GM04504 (cell line): ENCODE measurements at places on chromosomes 4 and X.

DNA sequence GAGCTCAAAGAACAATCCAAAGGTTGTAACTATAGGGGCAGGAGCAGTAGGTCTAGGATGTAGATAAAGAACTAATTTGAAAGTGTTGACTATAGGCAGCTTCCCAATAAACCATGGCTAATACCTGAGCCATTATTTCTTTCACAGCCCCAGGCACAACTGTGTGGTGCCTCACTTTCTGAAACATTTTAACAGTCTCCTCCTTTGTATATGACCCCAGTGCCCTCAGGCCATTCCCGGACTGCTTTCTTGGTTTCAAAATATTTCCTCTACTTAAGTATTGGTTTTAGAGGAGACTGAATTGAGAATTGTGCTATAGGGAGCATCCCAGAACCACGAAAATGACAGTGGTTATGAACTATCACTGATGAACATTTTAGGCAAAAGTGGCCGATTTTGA, 728.7 kb downstream of the IL1RAPL1 start:
- DNase-seq, result no peak

GRCh38 chr4:119300101-119300978, 21.6 kb downstream of the FABP2 start:
- peak; percentile 79 for DNase-seq

DNA sequence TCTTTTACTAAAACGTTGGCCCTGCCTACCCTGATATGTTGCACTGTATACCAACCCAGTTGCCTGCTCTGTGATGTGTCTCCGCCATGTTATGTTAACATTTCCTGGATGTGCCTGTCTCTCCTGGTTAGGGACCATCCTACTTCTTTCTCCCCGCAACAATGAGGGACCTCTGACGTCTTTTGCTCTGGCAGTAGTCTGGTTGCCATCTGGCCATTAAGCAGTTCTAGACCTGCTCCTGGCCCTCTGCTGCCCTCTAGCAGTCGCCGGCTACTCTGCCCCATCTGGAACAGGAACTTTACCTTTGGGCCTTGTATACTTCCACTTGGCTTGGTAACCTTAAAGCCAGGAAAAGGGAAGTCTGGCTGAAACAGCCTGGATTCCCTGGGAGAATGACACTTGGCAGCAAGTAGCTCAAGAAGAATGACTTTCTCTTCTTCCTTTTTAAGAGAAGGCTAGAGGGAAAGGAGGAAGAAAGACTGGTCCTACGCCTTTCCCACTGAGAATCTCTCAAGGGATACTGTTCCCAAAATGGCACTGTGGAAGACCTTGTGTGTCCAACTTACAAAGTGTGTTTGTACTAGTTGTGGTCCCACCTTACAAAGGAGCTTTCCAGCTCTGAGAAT, 63.5 kb downstream of the GPC3 start:
- DNase-seq, result peak; percentile 0

DNA sequence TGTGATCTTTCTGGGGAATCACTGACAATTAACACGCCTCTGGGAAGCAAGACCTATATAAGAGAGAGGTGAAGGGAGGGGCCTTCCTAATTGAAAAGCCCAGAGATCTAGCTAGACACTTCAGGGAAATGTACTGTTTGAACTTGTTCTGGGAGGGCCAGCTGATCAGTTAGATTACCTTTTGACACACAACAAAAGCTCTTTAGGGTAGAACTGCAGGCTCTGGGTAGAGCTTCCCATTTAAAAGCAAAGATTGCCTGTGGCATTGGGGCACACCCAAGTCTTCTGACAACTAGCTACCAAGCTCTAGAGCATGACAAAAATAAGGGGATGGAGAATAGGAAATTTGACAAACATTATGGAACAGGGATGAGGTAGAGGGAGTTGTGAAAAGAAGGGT, 26.3 kb downstream of the AREG start:
- DNase-seq, result no peak

DNA sequence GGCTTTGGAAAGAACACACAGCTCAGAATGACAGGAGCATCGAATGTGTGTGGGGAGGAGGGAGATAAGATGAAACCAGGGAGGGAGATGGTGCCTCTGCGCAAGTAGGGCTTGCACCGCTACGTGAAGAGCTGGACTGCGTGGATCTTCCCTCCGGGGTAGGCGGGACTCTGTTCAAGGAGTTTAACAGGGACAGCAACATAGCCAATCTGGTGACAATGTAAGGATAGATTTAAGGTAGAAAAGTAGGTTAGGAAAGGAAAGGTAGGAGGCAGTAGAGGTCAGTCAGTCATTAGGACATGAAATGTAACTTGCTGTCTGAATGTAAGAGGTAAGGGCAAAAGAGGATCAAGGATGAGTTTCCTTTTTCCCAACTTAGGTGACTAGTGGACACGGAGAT, 152.5 kb downstream of the DCTD start:
- no peak for DNase-seq

- DNase-seq, result no peak
Observed at GRCh38 chr4:174215961-174216680, 67.3 kb downstream of the FBXO8 start.

- no peak for DNase-seq
Observed at GRCh38 chr4:132527817-132528216, 621.3 kb upstream of the PCDH10 start.

GRCh38 chrX:129717892-129718291, 20.9 kb upstream of the XPNPEP2 start:
- DNase-seq, result no peak

DNA sequence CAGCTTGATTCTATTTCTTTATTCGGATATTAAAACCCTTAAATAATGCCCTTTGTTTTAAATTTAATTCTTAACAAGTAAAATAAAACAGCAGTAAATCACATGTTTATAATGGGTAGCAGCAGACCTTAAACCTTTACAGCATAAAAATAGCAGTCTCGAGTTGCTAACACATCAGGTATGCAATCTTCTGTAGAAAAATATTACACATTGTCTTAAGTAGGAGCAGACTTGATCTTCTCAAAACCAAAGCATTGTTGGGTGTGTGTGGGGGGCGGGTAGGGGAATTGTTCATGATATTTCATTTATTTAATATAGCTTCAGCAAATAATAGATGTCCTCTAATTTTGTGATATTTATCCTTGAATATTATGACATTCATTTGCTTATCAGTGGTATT, 331.4 kb downstream of the PCDH7 start:
- DNase-seq, result no peak

GRCh38 chr4:40216622-40217366, 20.0 kb downstream of the RHOH start:
- DNase-seq, result no peak

- DNase-seq, result no peak
Observed at GRCh38 chrX:103092942-103093341, at the start of gene NXF3. Gene NXF3 (minus strand): TSS chrX:103093143. CDS start chrX:103093023, 120 bp downstream.

DNA sequence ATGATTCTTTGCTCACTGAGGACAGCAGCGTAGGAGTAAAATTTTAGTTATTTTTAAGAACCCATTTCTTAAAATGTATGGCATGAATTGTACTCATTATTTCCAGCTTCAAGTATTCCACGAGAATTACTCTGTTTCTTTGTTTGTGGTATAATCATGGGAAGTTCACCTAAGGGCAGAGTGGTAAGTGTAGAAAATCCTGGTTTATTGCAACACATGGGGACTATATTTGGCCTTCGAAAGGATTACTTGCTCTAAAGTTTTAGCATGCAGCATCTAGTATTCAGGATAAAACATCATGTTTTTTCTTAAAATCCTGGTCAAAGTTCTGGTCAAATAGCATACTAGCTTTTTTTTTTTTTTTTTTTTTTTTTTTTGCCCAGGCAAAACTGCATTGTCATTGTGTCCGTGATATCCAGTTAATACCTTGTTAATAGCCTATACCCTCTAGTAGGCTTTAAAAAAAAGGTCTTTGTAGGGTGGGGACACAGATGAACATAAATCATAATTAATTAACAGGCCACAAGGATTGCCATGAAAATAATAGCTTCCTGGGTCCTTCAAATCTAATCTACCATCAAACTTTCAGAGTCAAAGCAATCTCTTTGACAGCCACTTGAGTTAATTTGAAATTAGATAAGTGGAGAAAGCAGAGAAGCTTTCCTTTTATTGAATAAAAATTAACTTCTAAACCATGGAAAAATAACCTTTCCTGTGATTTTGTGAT, 44.6 kb upstream of the VEGFC start:
- DNase-seq, result no peak

DNA sequence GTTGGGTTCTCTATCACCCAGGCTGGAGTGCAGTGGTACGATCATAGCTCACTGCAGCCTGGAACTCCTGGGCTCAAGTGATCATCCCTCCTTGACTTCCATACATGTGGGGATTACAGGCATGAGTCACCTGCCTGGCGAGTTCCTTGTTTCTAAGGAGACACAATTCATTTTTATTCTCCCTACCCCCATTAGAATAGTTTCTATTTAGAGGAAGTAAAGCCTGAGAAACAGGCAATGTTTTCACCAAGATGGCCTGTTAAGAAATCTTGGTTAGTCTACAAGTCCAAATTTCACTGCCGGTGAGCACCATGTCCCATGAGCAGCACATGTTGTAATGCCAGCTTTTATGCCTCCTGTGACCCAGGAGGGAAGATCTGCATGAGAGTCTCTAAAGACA, 5.7 kb downstream of the CYBB start:
- no peak for DNase-seq

GRCh38 chr4:170414961-170415360, 325.2 kb upstream of the AADAT start:
- no peak for DNase-seq

GRCh38 chr4:36233567-36234266, 10.6 kb downstream of the ARAP2 start:
- DNase-seq, result no peak

DNA sequence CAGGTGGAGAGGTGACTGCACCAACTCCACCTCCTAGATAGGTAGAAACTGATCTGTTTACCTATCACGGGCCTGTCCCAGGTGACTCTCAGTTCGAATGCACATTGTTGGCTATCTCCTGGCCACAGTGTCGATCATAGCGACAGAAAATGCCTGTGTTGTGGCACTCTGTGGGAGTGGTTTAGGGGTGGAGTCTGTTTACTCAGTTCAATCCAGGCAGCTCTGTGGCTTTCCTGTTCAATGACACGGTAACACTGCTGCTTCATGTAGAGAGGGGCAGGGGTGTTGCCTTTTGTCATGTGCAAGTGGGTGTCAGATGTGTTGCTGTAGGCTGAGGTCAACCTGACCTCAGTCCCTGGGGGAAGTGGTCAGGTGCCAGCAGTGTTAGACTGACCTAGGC, 1602.4 kb downstream of the TECRL start:
- no peak for DNase-seq

- DNase-seq, result no peak
Observed at GRCh38 chrX:43973249-43974099, at the start of gene NDP. Gene NDP (minus strand): TSS chrX:43973390. CDS start chrX:43958645, 14,745 bp downstream.

DNA sequence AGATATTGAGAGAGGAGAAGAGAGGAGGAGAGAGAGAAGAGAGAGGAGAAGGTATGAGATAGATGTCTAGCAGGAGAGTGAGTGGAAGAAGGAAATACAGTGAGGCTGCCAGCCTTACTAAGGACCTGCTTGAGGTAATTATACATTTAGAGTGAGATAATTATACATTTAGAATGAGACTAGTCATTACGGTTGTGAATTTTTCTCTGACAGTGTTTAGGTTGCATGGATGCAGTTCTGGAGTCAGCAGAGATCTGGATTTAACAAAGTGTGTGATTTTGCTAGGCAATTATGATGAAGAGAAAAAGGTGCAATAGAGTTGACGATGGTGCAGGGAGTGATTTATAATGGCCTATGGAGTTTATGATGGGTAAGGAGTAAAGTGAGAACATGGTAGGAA, 187.1 kb upstream of the ARX start:
- DNase-seq, result no peak

DNA sequence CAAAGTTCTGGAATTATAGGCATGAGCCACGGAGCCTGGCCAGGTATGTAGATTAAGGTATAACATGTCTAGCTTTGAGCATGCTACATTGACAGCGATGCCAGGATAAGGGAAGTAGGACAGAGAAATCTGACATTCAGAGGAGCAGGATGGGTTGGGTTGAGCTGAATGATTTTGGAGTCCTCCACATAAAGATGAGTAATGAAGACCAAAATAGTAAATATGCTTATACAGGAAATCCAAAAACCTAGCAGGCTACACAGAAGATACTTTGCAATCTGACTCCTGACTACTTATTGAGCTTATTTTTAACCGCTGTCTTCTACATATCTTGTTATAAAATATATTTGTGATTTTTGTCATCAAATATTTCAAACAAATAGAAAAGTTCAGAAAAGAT, 69.7 kb downstream of the PDGFC start:
- no peak for DNase-seq

DNA sequence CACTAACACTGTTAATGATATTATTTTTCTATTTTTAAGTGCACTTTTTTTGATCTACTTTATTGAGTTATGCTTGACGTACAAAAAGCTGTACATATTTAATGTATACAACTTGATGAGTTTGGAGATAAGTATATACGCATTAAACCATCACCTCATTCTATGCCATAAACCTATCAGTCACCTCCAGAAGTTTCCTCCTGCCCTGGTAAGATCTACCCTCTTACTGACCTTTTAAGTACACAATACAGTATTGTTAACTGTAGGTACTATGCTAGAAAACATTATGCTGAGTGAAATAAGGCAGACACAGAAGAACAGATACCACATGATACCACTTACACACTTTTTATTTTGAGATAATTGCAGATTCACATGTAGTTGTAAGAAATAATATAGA, 36.9 kb downstream of the INTS6L start:
- DNase-seq, result no peak

GRCh38 chr4:93810340-93810992, 18.1 kb upstream of the ATOH1 start:
- no peak for DNase-seq

DNA sequence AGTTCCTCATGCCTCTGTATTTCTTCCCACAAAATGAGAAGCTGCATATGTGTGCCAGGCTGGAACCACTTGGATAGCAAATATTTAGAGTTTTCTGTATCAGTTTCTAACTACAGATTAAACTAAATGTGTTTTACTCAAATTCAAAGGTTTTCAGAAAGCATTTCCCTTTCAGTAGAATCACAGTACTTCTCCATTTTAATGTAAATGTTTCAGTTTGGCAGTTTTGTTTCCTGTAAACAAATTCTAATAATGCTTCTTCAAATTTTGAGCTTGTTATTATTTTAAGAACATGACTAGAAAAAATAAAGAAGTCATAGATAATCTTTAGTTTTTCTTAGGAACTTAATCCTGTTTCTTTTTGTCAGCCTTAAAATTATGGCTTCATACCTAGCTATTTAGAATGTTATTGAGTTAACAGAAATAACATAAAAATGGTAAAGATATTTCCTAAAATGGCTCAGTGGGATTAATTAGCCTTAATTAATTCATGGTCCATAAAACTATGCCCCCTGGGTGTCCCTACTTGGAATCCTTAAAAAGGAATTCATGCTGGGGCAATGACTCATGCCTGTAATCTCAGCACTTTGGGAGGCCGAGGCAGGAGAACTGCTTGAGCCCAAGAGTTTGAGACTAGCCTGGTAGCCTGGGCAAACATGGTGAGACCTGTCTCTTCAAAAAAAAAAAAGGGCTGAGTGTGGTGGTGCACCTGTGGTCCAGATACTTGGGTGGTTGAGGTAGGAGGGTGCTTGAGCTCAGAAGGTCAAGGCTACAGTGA, 83.8 kb upstream of the GPR34 start:
- no peak for DNase-seq
